Astrocyte of the spinal cord (primary cell): ENCODE measurements at places on chromosomes 5 and 9.

- no peak for DNase-seq
Observed at GRCh38 chr5:87136096-87136495, 131.6 kb upstream of the RASA1 start.

DNA sequence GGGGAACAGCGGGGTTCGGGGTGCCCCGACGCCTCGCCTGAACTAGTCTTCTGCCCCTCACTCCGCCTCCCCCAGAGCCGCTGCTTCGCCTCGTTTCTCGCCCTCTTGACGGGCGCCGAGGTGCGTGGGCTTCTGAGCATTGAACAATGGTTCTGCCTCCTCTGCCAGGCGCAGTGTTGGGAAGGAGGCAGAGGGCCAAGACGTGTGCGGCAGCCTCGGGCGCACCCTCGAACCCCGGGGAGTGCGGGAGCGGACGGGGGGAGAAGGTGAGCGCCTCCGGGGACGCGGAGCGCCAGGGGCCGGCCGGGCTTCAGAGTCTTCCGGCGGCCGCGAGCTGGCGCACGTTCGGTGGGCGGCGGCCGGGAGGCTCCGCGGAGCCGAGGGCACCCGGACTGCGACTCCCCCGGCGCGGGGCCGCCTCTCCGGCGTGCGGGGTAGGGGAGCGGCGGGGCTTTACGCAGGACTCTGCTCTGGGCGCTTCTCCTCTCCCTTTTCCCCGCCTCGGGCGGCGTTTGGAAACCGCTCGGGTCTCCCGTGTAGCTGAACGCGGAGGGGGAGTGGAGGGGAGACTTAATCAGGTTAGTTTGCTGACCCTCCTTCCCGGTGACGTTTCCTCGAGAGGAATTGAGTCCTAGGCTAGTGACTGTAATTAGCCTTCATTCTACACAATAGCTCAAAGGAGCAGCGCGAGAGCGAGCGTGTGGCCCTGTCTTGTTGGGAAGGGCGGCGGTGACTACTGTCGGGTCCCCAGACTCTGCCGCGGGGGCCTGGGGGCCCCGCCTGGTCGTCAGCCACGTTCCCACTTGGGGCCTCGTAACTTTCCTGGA lies 1.1 kb downstream of the VLDLR start:
- no peak for DNase-seq

DNA sequence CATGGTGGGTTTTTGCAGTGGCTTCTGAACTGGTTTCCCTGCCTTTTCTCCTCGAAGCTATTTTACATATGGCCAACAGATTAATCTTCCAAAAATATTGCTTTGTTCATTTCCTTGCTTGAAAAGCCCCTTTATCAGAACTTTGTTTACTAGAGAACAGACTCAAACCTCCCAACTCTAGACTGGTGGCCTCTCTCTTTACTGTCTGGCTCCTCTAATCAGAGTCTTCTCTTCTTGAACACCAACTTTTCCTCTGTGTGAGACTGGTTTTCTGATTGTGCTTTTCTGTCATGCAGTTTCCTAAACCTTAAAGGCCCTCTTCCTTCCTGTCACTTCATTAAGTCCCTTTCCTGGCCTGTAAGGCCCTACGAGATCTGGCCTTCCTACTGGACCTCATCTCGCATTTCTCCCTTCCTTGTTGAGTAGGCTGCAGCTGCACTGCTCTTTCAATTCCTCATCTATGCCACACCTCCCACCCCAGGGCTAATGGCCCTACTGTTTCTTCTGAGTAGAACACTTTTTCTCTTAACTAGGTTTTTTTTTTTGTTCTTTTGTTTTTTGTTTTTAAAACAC lies 5.7 kb downstream of the C9orf43 start:
- no peak for DNase-seq

DNA sequence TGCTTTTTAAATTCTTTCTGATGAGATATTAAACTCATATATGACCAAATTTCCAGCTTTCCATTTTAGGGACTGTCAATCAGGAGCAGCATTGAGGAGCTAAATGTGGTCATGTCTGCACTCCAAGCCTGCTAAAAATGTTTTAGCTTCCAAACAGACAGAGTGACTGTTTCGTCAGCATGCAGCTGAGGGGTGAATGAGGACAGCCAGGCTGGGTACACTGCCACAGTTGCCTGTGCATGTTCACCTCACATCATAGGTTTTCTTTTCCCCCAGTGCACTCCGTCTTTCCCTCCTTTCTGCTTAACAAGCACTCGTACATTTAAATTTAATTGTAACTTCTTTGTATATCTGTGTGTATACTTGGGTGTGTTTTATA lies 138.1 kb downstream of the ARRDC3 start:
- no peak for DNase-seq

DNA sequence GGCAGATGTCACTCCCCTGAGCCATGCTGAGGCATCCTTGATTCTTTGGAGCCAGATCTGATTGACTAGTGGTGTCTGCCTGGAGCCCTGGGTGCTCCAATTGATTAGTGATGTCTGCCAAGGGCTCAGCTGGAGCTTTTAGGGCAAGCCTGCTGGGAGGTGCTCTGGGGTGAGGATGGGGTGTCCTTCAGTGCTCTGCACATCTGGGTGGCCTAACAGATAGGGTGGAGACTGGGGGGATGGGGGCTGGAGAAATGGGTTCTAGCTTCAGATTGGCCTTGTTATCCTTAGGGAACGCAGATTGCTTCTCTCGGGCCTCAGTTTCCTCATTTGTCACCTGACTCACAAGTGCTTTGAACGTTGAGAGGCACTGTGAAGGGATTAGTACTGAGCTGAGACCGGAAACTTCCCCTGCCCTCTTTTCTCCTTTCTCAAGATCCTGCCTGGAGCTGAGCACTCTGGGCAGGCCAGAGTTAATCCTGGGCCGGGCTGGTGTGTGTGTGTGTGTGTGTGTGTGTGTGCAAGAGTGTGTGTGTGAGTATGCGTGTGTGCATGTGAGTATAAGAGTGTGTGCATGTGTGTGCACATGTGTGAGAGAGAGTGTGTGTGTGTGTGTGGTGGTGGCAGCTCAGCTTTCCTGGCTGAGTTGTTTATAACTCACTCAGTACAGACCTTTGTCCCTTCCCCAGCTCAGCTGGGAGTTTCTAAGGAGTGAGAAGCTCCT lies 5.6 kb upstream of the IER5L start:
- DNase-seq = no peak

DNA sequence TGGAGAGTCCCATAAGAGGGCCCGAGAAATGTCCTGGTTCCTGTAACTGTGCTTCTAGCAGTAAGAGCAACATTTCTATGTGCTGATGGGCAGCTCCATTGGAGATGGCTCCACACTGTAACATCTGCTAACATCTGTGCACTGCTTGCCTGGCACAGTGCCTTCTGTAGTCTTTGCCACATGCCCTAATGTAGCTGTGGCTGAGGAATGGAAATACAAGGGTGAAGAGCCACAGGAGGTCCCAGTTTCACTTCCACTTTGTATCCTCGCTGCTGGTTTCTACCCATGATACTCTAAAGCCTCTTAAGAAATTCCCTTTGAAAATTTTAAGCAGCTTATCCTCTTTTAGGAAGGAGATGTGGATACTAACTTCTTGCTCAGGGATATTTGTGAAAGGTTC lies 97.4 kb downstream of the HOMER1 start:
- peak; percentile 1 for DNase-seq

DNA sequence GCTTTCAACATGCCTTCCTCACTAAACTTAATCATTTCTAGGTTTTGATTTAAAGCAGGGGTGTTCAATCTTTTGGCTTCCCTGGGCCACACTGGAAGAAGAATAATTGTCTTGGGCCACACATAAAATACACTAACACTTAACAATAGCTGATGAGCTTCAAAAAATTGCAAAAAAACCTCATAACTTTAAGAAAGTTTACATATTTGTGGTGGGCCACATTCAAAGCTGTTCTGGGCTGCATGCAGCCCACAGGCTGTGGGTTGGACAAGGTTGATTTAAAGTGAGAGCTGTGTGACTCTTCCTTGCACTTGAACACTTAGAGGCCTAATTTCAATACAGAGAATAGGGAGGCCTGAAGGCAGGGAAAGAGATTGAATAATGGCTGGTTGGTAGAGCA lies 598.3 kb downstream of the EFNA5 start:
- peak; percentile 8 for DNase-seq
